ENCODE measurements at places on chromosomes 7 and 10.

- DNase-seq = no peak
Measured at GRCh38 chr7:86201767-86202166, 441.9 kb upstream of the GRM3 start.

DNA sequence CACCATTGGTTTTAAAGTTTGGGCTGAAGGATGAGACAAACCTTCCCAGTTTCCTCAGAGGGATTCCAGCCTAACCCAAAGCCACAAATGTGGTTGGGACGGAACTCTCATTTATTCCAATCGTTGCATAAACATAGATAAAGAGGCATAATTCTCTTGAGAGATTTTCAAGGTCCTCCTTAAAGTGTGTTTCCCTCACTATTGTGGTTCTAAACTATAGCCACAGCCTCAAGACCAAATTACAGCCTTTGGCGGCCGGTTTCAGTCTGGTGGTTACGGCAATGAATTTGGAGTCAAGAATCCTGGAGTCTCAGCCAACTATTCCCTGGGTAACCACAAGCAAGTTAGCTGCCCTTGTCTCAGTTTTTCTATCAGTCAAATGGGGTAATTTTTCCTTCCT, 42.6 kb downstream of the SEM1 start:
- no peak for DNase-seq

GRCh38 chr7:41046776-41047175, 656.1 kb downstream of the INHBA start:
- no peak for DNase-seq

DNA sequence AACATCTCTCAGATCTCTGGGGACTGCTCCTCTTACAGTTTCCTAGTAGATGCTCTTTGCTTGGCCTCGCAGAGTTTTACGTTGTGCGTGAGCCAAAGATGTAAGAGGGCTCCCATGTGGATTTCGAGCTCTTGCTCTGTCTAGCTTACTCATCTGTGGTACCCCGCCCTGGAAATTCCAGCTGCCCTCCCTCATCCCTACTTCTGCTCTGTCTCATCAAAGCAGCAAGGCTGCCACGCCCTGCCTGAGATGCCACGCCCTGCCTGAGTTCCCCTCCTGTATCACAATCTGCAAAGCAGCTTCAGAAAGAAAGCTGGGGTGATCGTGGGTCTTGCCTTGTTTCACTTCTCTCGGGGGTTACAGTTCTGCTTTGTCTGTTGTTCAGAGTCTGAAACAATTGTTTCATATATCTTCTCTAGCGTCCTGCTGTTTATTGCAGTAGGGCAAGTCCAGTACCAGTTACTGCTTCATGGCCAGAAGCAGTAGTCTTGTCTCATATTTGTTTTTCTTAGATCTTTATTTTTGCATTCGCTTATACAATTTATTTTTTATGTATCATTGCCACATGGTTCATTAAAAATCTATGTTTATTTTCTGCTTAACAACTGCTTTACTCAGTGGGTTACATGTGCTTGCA, 36.1 kb upstream of the CCNY start:
- DNase-seq = no peak

DNA sequence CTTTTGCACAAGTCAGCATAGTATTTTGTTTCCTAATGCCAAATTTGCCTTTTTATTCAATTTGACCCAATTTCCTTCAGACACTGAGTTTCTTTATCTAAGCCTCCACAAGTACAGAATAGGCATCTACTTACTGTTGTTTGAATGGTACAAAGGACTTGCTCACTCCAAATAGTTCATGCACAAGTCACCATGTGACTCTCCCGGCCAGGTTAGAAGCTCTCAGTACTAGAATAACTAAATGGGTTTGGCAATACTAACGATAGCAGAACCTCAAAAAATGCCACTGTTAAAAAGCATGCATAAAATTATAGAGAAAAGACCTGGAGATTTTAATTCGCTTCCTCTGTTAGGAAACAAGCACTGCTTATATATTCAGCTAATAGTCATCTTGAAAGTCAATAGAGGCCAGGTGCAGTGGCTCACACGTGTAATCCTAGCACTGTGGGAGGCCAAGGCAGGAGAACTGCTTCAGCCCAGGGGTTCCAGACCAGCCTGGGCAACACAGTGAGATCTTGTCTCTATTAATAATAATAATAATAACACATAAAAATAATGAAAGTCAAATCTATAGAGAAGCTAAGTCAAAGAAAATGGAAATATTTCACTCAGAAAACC, 335.8 kb upstream of the MBL2 start:
- DNase-seq = no peak

DNA sequence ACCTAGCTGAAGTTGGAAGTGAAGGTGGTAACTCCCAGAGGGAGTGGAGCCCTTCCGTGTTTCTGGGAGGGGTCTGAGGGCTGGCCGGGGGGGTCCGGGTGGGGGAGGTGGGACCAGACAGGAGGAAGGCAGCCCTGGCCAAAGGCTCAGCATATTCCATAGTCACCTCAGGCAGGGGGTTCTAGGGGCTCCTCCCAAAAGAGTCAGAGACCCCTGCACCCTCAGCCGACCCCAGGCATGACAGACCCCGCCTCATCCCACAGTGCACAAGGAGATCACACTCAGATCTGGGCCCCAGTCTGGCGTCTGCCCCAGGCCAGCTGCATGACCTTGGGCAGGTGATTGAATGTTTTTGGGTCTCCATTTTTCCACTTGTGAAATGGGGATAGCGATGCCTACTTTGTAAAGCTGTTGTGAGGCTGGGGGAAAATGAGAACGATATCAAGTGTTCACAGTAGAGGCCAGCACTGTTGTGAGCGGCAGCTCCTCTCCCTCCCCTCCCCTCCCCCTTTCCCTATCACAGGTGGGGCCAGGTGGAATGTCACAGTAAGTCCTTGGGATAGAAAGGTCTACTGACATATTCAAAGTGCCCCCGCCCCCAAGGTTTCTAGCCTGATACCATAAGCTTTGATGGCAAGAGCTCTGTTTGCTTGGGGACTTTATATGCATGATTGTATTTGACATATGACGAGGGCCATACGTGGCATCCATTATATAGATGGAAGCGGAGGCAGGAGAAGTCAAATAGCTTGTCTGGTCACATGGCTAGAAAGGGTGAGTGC, 33.3 kb downstream of the DNAJB12 start:
- no peak for DNase-seq

DNA sequence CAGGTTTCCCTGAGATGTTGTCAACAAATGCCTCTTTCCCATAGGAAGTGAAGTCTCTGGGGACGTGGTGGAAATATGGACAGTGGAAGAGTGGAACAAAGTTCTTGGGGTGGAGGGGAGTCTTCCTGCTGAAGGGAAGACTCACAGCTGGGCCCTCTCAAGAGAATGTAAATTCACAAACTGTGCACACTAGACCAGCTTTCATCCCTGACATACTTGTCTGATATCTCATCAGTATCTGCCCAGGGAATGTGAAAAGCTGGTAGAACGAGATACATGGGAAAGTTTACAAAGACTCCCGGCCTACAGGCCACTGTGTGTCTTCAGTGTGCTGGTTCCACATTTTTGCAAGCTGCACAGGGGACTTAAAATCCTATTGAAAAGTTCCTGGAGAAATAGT, 16.7 kb upstream of the CCDC3 start:
- no peak for DNase-seq

DNA sequence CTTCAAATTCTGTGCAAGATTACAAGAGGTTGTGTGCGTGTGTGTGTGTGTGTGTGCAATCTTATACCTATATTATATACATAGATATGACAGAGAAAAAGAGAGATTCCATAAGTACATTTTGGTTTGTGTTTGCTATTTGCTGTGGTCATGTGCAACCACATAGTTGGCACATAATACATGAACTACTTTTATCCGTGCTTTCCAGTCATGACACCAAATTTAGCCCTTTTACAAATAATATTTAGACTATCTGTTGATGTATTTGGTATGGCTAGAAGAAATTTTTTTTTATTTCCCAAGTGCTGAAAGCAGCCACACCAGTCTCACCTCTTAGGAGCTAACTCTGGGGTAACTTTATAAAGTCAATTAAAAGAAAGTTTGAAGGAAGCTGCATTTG, 63.5 kb upstream of the EGFR start:
- no peak for DNase-seq

DNA sequence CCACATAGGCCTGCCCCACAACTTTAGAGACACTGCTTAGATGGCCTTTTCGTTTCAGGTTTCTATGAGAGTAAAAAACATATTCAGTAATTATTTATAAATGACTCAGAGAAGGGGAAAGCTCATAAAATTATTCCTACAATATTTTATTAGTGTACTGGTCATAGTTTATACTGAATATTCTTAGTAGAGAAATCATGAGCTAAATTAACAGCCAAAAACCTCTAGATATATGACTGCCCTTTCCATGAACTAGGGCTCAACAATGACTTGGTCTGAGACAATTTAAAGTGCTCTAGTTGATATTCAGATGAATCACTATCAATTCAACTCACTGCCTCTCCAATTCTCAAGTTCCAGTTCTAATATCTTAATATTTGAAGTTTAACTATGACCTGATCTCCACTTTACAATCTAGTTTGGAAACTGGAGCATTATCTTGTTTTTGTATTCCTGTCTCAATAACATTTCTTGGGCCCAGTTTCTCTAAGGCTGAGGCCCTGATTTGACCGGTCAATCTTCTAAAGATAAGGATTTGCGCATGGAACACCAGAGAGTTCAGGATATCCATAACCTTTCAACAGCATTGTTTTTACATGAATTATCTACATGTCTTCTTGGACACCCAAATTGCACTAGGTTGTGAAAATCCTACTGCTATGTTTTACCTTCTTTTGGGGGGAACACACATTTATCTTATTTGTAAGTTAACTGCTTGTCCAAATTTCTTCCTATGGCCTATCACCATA, 141.6 kb downstream of the DGKB start:
- no peak for DNase-seq

DNA sequence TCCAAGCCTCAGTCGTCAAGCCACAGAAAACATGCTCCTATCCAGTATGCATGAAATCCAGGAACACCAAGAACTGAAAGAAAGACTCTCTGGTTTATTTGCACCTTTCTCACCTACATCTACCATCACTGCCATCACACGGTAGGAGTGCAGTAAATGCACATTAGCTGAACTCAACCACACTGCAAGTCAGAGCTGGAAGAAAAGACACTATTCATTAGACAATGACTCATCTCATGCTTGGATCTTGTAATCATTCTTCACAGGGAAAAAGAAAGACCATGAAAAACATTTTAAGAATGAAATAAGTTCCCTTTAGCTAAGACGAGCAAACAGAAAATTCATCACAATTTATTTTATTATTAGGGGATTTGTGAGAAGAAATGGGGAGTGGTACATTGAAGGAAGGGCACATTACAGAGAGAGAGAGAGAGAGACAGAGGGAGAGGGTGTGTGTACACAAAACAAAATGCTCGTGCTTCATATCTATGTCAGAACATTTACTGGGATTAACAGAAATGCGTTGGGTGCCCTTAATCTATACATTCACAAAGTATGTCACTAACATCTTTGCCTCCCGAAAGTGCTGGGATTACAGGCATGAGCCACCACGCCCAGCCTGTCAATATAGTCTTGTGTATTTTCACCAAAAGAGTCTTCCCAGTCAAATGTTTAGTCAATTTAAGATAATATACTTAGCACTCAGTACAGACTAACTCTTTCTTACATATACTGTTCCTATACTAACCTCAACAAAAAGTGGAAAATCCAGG, 324.9 kb downstream of the PARD3 start:
- DNase-seq = no peak

GRCh38 chr10:1272079-1272776, 216.0 kb downstream of the WDR37 start:
- DNase-seq = no peak

DNA sequence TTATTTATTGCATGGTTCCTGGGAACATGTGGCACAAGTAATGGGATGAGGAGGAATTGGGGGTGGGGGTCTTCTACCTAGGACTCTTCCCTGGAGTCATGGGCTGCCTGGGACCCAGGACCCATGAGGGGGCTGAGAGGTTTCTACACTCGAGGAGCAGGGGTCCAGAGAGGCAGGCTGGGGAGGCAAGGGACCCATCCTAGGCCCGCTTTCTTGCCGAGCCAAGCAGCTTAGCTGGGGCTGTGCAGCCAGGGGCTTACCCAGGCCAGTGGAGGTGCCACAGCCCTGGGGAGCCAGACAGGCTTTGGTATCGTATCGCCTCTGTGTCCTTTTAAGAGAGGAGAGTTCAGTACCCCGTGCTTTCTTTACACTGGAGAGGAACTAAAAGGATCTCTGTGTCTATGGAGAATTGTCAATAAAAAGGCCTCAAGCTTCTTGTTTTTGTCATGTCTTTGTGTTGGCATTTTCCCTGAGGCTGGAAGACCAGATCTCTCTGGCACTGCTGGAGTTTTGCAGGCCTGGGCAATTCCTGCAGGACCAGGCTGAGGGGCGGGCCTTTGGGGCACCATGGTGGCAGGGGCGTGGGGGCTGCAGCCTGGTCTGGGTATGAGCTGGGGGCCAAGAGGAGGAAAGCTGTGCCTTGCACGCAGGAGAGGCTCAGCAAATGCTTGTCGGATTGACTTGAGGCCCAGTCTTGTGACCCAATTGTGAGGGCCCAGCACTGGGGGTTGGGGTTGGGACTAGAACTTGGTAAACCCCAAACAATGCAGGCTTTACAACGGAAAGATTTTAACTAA, 11.1 kb downstream of the SFRP5 start:
- no peak for DNase-seq

DNA sequence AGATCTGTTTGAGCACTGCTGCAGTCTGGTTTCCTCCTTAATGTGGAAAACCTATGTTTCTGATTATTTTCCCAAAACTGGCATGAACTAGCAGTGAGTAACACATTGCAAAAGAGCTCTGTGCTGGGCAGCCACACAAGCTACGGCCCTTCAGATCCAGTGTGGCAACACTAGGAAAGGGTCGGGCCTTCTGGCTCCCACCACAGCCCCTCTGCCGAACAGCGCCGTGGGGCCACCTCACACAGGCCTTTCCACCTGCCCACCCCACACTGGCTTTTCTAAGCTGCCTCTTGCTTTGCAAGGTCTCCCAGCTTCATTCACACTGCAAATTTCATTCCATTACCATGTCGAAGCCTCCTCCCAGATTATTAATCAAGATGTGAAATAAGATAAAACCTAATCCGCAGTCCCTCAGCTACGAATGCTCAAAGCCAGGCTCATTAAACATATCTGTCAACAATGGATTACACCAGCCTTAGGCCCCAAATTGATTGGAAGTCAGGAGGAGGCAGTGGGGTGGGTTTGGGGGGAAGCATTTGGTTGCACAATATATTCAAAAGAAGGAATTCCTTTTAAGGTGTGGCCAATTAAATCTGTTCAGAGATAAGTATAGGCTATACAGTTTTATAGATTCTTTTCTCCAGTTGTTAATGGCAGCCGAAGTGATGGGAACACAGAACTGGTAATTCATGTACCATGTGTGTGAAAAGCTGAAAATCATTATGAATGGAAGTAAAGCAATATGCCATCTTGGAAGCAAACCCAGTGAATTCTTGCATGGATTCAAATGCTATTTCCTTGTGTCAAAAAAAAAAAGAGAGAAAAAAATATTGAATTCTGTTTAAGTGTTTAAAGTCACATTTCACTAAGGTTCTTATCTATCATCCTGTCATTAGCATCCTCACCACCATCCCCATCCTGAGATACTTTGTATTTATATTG, 223.7 kb downstream of the MTERF1 start:
- DNase-seq = no peak

DNA sequence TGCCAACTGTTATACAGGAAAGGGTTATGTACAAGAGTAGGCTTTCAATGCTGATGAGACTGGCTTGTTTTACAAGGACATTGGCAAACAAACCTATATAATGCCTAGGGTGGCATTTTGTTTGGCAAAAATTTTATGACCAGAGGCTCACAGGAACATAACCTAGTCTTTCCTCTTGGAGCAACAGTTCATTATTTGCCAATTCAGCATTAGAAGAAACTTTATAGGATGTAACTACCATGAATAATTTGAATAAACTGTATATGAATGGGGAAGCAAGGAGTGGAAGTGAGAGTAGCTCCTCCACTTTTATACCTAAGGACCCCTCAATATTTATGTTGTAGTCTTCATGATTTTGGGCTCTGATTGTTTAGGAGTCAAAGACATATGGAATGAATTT, 103.9 kb upstream of the WAC start:
- DNase-seq = no peak

Data from stimulated activated CD4-positive, alpha-beta T cell treated with anti-CD3 and anti-CD28 coated beads, Interleukin-15, amount 100 ng/mL, for 1 hour (primary cell).